ENCODE measurements at places on chromosomes 7 and 10.

- no peak for DNase-seq
These were observed 1180.3 kb downstream of the TYW1 start for GRCh38 chr7:68176974-68177373.

- DNase-seq = no peak
These were observed 7.5 kb upstream of the OR2F1 start for GRCh38 chr7:143947111-143947510.

DNA sequence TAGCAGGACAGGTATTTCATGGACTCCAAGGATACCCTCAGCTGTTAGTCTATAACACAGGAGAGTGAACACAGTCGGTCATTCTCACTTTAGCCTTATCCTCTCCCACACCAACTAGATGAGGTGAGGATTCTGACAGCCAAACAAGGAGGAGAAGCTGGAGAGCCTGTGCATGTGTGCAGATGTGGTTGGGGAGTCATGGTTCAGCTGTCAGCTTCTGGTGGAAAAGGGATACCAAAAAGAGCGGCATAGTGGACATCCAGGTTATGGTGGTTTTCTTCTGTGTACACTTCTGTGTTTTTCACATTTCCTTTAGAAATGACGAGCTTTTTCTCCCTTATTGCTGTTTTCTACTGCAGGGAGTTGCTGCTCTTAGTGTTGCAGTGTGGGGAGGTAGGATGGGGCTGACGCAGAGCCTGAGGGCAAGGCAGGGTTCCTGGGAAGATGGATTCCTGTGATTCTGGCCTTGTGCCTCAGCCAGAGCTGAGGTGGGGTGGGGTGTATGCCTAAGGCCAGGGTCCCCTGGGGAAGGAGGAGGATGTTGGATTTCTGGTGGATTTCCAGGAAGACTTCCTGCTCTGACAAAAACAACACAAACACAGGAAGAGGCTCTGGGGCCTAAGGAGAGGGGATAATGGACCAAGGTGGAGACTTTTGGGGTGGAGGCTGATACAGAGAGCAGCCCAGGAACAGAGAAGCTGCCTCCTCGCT, 26.6 kb downstream of the PLAU start:
- DNase-seq = no peak

DNA sequence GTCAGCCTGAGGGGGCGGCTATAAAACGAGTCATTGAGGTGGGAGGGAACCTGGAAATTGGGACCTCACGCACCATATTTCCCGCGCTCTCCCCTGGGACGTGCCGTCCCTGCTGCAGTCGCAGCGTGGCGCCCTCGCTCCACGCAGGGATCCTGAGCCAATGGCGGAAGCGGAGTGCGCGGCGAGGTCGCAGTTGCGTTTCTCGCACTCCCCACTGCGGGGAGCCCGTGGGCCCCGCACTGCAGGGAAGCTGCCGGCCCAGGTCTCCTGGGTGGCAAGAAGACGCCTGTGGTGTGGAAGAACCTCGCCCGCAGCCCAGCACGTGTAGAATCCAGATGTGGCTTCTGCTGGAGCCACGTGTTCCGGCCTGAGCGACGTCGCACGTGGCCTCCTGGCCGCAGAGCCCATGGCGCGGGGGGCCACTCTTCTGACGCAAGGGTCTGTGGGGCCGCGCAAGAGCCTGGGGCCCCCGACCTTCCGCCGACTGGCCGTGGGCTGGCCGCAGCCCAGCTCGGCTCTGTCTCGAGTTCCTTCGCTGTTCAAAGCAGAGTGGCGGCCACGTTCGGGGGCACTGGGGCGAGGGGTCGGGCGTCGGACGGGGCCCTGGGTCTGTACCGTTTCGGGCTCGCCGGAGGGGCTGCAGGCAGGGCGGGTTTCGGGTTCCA, 26.4 kb downstream of the HIF1AN start:
- DNase-seq = peak; percentile 85

- DNase-seq = no peak
These were observed 31.5 kb downstream of the CREB3L2 start for GRCh38 chr7:137970253-137970975.

DNA sequence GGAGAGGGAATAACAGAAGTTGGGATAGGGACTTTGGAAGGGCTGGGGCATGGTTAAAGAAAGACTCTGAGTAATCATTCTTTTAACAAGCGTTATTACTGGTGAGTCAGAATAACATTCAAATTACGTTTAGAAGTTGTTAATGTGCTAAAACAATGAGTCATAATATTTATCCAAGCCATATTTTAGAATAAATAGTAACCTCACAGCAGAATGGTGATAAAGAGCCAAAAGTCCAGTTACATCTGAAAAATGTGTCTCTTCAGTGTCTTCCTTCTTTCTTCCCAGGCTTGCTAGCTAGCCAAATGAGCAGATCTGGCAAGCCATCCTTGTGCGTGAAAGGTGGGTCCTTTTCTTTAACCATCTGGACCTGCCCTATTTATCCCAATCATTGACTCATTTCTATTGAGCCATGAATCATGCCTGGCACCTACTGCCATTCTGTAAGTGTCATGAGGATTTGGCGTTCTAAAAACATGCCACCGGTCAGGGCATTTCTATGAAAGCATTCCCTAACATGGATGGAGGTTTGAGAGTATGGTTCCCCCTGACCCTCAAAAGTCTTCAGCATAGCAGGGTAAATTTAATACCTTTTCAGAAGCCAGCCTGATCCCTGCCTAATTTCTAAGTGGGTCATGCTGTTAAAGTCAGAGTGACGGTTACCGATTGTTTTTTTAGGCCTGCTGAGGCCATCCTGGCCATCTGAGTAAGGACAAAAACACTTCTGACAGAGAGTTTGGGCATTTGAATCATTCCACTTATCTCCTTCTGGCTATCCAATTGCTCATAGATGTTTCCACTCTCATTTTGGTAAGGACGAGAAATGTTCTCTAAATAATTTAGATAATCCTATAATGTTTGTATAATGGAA, 26.9 kb downstream of the MYPN start:
- DNase-seq = no peak

GRCh38 chr10:3530346-3530745, 254.7 kb downstream of the KLF6 start:
- DNase-seq = no peak

DNA sequence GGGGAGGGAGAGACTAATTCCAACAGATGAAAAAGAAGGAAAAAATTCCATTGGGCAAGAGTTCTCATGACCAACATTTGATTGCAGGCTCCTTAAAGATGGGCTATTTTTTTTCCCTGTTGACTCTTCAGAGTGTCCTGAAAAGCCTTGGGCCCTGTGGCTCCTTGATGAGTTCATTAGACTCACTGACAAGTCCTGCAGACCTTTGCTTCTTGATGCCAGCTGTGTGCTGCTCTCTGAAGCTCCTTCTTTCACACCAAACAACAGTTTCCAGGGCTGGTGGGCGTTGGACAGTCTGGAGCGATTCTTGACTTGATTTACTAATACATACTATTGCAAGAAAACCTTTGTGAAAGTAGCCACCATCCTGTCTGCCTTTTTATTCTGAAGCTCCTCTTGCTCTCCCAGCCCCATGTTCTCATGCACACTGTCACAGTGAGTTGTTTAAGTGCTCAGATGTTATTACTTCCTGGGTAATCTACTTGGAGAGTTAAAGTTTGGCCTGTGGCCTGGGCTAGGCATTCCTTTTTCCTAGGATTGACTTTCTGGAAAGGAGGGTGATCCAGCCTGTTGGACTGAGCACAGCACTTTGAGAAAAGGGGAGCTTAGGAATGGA, 250.3 kb downstream of the PTEN start:
- no peak for DNase-seq

- DNase-seq = no peak
These were observed 62.8 kb upstream of the COL13A1 start for GRCh38 chr10:69738858-69739435.

DNA sequence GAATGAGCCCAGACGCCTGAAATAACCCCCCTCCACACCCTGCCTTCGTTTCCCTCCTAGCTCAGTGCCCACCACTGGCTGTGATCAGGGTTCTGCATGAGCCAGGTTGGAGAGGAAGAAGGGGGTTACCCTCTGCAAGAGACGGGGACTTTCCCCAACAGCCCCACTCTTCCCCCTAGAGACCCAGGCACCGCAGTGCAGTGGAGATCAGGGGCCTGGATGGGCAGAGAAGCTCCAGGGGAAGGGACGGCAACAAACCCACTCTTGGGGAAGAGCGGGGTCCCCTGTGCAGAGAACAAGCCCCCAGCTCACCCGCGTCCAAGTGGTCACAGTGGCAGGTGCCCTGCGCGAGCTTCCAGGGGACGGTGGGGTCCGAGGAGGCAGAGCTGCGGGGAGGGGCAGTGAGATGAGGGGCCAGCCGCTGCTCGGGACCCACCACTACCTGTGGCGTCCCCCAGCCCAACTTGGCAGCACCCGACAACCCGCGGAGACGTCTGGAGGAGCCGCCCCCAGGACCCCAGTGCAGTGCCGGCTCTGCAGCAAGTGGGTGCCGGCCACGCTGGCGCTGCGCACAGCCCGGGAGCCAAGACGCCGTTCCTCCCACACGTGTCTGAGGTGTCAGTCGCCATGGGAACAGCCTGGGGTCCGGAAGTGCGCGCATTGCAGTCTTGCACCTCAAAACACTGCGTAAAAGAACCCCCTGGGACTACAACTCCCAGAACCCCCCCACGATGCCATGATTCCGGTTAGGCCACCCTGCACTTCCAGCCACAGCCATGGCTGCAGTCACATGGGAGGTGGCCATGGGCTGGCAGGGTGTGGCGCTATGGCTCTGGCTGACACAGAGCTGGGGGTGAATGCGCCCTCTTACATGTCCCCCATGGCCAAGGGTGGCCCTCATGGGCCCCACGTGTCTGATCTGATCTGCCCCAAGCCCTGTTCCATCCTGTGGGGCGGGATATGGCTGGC, 45.8 kb upstream of the WIPI2 start:
- DNase-seq = peak; percentile 62

DNA sequence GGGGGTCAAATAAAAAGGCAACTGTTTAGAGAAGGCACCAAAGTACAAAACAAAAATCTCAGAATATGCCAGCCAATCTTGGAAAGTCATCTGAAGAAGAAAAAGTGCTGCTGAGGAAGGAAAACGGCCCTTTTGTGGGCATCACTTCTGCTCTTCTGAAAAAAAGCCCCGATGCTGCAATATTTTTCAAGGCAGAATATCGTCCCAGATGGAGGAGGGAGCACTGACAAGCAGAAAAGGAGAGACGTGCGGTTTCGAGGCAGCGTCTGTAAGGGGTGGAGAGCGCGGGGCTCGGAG, 959 bp upstream of the ATRNL1 start:
- DNase-seq = no peak

- no peak for DNase-seq
These were observed 48.3 kb upstream of the HHEX start for GRCh38 chr10:92641492-92641891.

DNA sequence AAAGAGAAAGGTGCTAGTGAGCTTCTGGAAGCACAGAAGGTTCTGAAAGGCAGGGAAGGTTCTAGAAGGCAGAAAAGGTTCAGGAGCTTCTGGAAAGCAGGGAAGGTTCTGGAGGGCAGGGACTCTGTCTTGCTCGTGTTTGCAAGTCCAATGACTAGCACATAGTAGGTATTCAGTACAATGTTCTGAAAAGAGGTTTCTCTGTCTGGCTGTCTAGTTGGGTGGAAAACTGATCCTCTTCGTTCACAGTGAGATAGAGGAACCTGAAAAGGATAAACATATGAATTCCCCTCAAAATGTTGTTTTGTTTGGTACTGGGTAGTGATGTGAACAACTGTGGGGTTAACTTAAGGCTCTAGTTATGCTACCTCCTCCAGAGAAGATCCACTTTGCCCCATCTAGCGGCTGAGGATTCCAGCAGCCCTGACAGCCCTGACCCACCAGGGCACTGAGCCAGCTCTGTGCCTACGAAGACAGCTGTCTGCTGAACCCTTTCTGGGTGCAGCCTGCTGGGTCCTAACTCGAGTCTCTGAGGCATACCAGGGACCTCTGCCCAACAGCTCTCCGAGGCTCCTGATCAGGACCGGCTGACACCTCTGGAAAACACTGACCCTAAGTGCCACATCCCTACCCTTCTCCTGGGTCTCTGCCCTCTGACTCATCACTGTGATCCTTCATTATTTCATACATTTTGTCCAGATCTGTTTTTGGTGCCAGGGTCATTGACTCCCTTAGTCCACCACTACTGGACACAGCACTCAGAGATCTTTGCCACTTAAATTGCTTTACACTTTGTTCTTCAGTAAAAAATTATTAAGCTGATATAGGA, 15.4 kb downstream of the PTPRN2 start:
- DNase-seq = no peak

DNA sequence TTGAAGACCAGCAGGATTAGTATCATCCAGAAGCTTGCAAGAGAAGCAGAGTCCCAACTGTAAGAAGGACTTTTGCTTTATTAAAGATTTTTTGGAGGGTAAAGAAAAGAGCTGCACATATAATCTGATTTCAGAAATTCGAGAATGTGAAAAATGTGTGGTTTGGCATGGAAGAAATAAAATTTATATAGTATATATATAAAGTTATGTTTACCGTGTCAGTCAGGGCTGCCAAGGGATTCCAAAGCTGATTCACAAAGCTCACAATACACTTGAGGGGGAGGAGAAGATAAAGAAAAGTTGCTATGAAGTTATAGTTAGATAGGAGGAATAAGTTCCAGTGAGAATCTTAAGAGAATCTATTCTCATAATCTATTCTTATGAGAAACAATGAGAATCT, 231.8 kb upstream of the CACNA2D1 start:
- no peak for DNase-seq

DNA sequence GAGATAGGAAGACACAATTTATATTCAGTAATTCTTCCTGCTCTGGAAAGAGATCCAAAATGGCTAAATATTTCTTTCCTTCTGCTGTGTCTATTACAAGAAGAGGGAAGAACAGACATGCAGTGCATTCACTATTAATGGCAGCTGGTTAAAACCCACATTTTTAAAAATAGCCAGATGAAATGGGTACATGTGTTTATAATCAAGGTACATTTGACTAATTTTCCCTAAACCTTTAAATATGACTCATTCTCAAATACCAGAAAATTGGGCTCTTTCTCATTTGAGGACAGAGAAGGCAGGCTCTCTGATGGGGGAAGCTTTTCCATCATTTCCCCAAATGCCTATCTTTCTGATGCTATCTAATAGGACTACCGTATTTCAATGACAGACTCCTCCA, 215.7 kb upstream of the HABP2 start:
- DNase-seq = no peak

- peak; percentile 59 for DNase-seq
These were observed 43.7 kb downstream of the CH25H start for GRCh38 chr10:89163265-89163995.

All from activated naive CD4-positive, alpha-beta T cell treated with anti-CD3 and anti-CD28 coated beads, Interleukin-2, amount 50 U/mL, for 16 hours (primary cell).